Smooth muscle cell of the coronary artery (primary cell): ENCODE measurements at places on chromosomes 2 and 18. TPM values are rescaled to one million over a fixed set of nuclear protein-coding genes. Genes with fewer than 3 reads are reported as not detected.

GLB1L gene
- total RNA-seq = 8.4 and 13.8 TPM in 2 replicates

SEPTIN10 gene
- total RNA-seq = 80.5 and 114 TPM in 2 replicates

UGT1A6 gene
- 0.08 TPM in 1 of 2 replicates, not detected in the other for total RNA-seq

CDCA7 gene
- 0.23 and 0.98 TPM in 2 replicates for total RNA-seq

HAT1 gene
- 20.8 and 31.3 TPM in 2 replicates for total RNA-seq

PROM2 gene
- total RNA-seq = 0.15 and 1.4 TPM in 2 replicates

AFF3 gene
- total RNA-seq = 0.08 and 0.12 TPM in 2 replicates

SLC66A2 gene
- 31.1 and 47.4 TPM in 2 replicates for total RNA-seq

TMEM178A gene
- total RNA-seq = 0.23 and 3.5 TPM in 2 replicates

GDF7 gene
- total RNA-seq = under 0.01 and 2.9 TPM in 2 replicates

KIDINS220 gene
- 59.8 and 86.2 TPM in 2 replicates for total RNA-seq

TGFA gene
- 1.7 TPM in 1 of 2 replicates, not detected in the other for total RNA-seq

MFSD2B gene
- total RNA-seq = 0.08 and 0.35 TPM in 2 replicates

SKOR2 gene
- not detected in 2 replicates for total RNA-seq

PIGN gene
- 42.2 and 42.8 TPM in 2 replicates for total RNA-seq

PTPN18 gene
- total RNA-seq = 6.3 and 9.1 TPM in 2 replicates

SERPINB13 gene
- total RNA-seq = not detected in 2 replicates

SLC25A52 gene
- not detected in 2 replicates for total RNA-seq

GRB14 gene
- total RNA-seq = 0.35 and 7.5 TPM in 2 replicates

GPR45 gene
- not detected in 2 replicates for total RNA-seq

RFTN2 gene
- total RNA-seq = 5.0 and 9.0 TPM in 2 replicates

TRIM43 gene
- total RNA-seq = not detected in 2 replicates

SOX11 gene
- total RNA-seq = not detected in 2 replicates

SNTG2 gene
- not detected in 2 replicates for total RNA-seq

DRC1 gene
- not detected in 2 replicates for total RNA-seq

ACKR3 gene
- 4.7 and 45.9 TPM in 2 replicates for total RNA-seq

LYG2 gene
- total RNA-seq = not detected in 2 replicates

FN1 gene
- 7,340 and 11,165 TPM in 2 replicates for total RNA-seq

CYP27A1 gene
- total RNA-seq = 5.3 and 25.6 TPM in 2 replicates

USP40 gene
- total RNA-seq = 25.0 and 32.1 TPM in 2 replicates

CRYBA2 gene
- not detected in 2 replicates for total RNA-seq

SALL3 gene
- total RNA-seq = not detected in 2 replicates

TNFAIP6 gene
- 13.8 and 89.5 TPM in 2 replicates for total RNA-seq

GAREM2 gene
- 0.35 and 1.1 TPM in 2 replicates for total RNA-seq

IFIH1 gene
- total RNA-seq = 2.6 and 6.3 TPM in 2 replicates

TMEM247 gene
- not detected in 2 replicates for total RNA-seq

TTN gene
- 0.12 and 0.38 TPM in 2 replicates for total RNA-seq

MPP4 gene
- total RNA-seq = 0.47 and 1.4 TPM in 2 replicates

TXNDC2 gene
- total RNA-seq = not detected in 2 replicates

RIT2 gene
- not detected in 2 replicates for total RNA-seq

MOGAT1 gene
- not detected in 2 replicates for total RNA-seq

SERPINB3 gene
- total RNA-seq = 2.3 TPM in 1 of 2 replicates, not detected in the other

HAAO gene
- total RNA-seq = 0.38 and 0.47 TPM in 2 replicates

POTEI gene
- total RNA-seq = not detected in 2 replicates

DDX18 gene
- total RNA-seq = 27.6 and 48.3 TPM in 2 replicates

GCG gene
- total RNA-seq = not detected in 2 replicates

ZNF892 gene
- 2.3 and 4.7 TPM in 2 replicates for total RNA-seq

TTR gene
- total RNA-seq = not detected in 2 replicates

CACNB4 gene
- 0.15 and 10.5 TPM in 2 replicates for total RNA-seq

DNMT3A gene
- 18.8 and 25.6 TPM in 2 replicates for total RNA-seq

NCKAP1 gene
- 105 and 149 TPM in 2 replicates for total RNA-seq

NT5C1B gene
- not detected in 2 replicates for total RNA-seq
